ENCODE measurements at places on chromosomes 5 and 9.

- DNase-seq: no peak
These were observed 174.2 kb upstream of the TBC1D2 start for GRCh38 chr9:98429613-98430012.

DNA sequence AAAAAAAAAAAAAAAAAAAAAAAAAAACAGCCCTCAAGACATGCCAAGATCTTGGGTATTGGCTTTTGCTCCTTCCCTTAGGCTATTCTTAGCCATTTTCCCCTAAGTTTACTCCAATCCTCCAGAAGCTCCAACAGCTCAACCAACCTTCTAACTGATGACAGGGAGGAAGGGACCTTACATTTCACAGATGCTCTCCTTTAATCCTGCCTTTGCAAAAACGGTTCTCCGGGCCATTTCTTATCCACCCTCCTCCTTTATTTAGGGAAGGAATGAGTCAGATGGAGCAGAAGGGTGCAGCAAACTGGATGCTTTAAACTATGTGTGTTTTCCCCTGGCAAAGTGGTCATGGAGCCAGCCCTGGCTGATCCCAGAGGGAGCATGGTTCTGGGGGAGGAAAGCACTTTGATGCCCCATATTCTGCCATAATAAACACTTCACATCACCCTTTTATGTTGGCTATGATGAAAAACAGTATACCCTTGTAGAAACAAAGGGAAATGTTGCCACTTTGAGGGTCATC is 369.4 kb upstream of the DMAC1 start:
- DNase-seq: no peak

DNA sequence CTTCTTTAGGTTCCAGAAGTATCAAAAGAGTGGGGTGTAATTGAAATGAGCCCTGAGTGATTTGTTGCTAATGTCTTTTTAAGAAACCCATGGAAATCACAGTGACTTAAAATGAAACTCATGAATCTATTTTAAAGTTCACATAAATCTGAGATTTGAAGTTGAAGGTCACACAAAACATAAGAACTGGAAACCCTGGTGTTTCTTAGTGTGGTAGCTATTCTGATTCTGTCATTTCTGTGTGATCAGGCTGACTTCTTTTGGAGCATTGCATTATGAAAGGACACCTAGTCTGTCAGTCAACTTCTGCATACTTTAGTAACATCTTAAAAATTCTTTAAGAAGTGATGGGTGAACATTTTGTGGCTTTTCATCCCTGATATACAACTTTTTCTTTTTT is 448.8 kb downstream of the TLE4 start:
- DNase-seq: no peak

DNA sequence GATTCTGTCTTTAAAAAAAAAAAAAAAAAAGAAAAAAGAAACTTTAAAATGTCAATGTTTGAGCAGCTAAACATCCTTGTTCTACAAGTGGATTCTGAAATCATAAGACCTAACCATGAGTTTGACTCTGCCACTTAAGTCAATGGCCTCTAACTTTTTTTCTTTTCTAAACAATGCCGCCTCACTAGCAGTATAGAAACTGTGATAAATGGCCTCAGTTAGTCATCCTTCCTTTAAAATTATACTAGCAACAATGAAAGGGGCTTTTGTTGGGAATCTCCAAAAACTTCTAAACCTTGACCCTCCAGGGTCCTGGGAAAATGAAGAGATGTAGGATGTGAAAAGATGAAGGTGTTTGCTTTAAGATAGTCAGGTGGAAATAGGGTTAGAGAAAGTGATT is 71.1 kb downstream of the FBXL7 start:
- no peak for DNase-seq

DNA sequence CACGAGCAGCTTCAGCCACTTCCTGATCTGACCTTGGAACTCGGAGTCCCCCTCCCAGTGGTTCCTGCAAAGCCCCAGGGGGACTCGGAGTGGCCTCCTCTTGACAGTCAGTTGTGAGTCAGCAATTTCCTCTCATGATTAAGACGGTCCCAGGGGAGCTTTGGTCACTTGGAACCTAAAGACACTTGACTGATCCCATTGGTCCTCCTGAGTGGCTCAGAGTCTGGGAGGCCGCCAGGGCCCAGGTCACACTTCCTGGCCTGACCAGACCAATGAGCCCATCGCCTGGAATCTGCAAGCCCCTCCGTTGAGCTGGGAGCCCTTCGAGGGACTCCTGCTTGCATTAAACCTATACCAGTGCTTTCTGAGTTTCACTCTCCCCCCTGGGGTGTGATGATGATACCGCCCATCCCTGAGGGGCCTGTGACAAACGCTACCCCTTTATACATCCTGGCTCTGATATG is 29.1 kb downstream of the TSPAN17 start:
- no peak for DNase-seq

All from right hindlimb (tissue), 1 donor.